ENCODE measurements at places on chromosomes 5 and 9.

DNA sequence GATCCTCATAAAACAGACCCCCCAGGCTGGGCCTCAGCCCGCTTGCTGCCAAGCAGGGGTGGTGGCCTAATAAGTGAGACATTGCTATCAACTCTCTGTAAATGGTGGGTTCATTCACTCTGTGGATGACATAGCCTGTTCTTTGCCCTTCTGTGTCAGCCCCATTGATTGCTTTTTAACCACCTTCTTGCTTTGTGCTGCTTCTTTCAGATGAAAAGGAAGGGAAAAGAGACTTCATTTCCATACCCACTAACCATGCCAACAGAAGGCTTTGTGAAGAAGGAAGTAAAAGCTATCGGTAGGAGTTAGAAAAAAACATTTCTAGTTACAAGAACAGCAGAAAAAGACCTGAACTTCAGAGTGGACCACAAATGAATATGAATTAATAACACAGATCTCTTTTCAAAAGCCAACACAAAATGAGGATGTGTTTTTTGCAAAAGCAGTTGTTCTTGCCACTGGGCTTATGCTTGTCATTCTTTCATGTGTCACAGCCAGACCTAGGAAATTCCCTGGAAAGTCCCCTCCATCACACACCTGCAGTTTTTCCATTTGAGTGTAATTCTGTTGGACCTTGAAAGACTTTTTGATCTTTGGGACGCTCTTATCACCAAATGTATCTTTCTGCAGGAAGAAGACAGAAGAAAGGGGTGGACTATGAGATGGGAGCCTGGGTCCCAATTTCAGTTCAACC is 507.7 kb downstream of the CCDC171 start:
- DNase-seq = no peak

DNA sequence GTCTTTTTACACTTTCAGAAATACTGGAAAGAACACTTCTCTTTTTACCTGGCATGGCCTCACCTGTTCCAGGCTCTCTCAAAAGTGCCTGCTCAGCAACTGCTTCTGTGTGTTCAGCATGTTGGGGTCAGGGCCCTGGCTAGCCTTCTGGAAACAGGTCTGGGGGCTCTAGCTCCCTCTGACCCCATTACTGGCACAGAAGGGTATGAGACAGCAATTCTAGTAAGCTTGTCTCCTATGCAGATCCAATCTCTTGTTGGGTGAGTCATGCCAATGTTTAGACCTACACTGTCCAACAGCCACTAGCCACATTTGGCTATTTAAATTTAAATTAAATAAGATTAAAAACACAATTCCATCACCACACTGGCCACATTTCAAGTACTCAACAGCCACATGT is 80.8 kb downstream of the MAPKAP1 start:
- peak; percentile 37 for DNase-seq

DNA sequence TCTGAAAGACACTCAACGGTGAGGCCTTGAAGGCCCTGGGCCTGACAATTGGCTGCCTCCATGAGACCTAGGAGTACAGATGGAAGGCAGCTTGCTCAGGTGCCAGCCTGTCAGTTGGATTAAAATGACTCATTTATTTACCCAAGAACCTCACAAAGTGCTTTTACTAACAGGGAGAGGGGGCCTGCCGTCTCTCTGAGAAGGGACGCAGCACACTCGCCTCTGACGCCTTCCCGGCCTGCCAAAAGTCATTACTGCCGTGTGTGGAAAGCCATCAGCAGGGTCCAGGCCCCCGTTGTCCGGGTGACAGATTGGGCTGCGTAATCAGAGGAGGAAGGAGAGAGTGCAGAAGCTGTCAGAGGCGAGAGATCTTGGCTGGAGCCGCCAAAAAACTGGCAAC is 32.4 kb downstream of the DDX31 start:
- DNase-seq = no peak

- DNase-seq = no peak
These were observed 229.1 kb downstream of the SEC61B start for GRCh38 chr9:99451112-99451606.

DNA sequence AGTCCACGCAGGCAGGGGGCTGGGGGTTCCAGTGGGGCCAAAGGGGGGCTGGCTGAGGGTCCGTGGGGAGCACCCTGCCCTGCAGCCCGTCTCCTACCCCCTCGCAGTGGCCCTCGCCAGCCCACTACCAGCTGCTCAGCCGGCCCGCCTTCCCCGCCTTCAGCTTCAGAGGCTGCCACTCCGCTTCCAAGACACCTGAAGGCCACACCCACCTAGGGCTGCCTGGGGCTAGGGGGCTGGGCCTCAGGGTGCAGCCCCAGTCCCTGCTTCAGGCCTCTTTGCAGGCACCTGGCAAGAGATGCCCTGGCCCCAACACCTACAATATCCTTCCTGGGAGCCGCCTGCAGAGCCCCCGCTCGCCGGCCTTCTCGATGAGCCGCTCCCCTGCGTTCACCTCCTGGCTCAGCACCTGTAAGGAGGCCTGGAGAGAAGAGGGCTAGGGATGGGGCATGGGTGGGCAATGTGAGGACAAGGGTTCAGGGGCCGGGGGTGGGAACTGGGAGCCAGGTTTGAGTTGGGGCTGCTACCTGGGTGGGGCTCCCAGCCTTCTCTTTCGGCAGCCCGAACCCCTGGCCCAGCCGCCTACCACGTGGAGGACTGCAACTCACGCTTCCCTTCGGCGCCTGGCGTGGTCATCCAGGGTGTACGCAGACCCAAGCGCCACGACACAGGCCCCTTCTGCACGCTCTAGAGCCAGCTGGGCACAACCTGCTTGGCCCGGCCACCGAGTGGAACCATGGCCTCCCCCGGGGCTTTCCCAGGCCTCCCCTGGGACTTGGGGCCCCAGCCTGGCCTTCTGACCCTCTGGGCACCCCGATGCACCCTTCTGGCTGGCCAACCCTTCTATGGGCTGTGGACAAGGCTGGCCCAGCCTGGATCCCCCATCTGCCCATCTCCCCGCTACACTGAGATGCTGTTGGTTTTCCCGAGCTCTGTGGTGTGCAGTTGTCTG is 1.7 kb downstream of the STPG3 start:
- DNase-seq = no peak

DNA sequence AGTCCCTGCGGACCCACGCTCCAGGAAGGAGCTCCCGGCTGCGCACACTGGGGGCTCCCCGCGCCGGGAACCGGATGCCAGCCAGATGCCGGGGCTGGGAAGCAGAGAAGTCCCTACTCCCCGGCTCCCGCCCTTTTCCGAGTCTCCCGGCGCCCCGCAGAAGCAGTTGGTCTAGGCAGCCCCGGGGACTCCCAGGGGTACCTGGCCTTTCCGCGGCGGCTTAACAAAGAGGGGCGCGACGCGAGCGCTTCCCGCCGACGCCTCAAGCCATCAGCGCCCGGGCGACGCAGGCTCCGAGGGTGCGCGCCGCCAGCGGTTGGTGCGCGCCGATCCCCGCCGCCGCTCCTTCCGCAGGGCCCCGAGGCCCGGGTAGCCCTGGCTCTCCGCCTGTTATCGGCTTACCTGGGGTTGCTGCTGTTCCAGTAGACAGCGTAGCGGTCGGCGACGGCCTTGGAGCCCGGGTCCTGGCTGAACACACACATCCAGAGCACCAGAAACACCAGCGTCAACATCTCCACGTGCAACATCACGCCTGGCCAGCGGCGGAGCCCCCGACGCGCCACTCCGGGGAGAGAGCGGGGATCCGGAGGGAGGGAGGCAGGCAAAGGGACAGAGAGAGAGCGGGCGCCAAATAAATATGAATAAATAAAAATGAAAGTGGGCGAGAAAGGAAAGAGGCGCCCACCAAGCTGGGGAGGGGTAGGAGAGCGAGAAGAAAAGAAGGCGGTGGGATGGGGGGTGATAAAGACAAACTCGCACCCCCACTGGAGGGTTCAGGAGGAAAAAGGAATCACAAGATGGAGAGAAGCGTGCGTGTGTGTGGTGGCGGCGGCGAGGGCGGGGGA is 428 bp downstream of the EFNA5 start:
- peak; percentile 28 for DNase-seq

GRCh38 chr5:150645070-150645700 is 4.7 kb downstream of the SYNPO start:
- DNase-seq = no peak

- DNase-seq = no peak
These were observed 189.5 kb downstream of the SLCO4C1 start for GRCh38 chr5:102106599-102106998.

- DNase-seq = no peak
These were observed 63.8 kb upstream of the DAPK1 start for GRCh38 chr9:87433853-87434252.

- DNase-seq = no peak
These were observed 129.2 kb upstream of the ADRA1B start for GRCh38 chr5:159786901-159787691.

DNA sequence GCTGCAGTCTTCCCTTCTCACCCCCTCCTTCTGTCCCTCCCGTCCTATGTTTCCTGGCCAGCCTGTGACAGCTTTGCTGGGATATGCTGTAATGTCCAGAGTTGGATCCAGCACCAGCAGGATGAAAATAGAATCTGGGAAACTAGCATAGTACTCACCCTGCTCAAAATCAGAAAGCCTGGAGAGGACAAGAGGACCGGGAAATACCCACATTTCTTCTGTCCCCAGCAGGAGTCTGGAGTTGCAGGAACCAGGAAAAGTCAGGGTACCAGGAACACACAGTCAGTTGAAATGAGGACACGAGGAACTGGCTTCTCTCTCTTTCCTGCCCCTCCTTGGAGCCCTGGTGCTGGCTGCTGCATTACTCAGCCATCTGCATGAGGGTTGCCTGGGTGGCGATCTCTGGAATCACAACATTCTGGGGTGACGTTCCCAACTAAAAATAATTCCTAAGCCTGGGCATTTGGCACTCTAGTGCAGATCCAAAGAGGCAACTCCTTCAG is 59.6 kb upstream of the NFIL3 start:
- no peak for DNase-seq

- DNase-seq = peak; percentile 75
These were observed 117.0 kb upstream of the GNA14 start for GRCh38 chr9:77764894-77765780.

DNA sequence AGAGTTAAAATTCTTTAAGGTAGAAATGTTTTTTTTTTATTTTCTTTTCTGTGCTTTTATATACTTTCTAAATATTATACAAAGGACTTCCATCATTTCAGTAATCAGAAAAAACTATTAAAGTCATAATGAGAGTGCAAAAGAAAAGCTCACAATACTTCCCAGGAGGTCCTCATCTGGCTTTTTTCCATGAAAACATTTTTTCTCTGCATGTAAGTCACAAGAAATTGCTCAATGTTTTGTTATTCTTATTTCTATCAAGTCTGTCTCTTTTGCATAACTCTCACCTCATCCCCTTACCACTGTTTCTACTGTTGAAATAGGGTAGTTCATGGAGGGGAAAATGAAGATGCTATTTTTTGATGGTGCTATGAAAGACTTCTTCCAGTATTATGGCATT is 375.0 kb downstream of the TMEM232 start:
- DNase-seq = no peak

- DNase-seq = no peak
These were observed 30.0 kb upstream of the PCSK1 start for GRCh38 chr5:96463091-96463490.

DNA sequence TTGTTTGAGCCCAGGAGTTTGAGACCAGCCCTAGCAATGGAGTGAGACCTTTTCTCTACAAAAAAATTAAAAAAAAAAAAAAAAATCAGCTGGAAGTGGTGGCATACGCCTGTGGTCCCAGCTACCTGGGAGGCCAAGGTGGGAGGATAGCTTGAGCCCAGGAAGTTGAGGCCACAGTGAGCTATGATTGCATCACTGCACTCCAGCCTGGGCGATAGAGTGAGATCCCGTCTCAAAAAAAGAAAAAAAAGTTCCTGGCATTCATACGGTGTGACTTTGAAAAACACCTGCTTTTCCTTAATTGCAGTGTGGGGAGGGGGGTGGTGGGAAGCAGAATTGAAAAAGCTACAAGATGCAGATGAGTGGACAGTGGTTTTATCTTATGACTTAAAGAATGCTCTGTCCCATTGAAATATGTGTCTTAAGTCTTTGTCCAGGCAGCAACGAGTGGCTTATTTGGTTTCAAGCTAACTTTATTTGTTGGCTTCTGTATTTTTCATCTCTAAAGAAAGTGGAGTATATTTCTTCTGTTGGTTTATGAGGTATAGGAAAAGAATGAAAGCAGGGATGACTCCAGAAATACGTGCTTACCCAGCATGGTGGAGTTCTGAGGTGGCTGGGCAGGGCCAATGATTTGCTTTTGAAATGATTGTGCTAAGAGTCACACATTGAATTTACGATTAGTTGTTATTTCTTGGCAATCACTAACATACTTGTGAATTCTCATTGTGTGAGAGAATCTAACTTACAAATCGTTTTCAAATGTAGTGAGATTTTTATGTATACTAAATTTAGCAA is 27.8 kb downstream of the ROPN1L start:
- DNase-seq = no peak

DNA sequence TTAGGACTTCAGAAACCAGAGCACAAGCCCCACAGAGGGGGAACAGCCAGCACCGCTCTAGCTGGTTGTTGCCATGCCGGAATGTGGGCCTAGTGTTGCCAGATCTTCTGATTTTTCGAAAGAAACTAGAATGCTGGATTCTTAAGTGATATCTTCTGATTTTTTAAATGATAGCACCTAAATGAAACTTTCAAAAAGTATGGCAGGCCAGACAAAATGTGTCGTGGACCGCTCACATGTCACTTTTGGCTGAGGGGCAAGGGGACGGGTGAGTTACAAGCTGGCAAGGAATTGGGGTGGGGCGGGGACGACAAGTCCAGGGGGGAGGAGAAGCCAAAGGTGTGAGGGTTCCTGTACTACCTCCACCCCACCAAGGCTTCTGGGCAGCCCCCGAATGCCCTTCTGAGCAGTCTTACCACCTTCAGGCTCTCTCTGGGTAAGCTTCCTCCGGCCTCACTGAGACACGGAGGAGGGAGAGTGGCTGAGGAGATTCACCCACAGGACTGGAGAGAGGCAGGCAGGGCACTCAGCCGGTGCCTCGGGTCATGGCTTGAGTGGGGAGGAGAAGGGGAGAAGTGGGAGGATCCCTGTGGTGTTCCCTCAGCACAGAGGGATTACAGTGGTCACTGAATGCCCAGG is 10.3 kb downstream of the B4GALT7 start:
- no peak for DNase-seq

DNA sequence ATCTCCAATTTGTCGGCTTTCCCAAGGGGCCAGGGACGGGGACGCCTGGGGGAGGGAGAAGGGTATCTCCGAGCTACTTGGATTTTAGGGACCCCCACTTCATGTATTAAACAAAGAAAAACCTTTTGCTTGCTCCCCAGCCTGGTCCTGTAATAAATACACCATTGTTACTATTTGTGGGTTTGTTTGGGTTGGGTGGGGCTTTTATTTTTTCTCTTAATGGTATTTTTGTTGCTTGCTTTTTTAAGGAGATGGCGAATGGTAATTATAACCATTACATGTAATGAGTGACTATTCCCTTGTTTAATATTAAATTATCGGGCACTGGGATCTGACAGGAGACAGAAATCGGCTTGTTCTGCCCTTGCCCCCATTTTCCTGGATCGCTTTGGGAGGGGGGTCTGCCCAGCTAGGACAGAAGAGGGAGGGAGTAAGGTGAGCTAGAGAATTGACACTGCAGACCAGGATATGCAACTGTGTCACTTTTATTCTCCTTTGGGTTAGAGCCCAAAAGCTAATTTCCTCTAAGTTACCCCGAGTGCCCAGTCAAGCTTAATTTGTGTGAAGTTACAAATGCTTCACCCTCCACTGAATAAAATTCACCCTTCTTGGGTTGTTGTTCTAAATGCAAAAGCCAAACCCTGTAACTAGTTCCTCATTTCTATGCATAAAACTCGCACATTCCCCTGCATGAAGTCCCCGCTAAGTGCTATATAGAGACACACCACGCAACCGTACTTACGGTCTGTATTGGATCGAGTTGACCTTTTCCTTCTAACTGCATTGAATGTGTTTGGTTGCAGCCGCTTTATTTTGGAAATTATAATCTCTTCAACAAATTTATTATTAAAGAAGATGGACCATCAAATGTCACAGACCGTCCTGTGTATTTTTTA is 1.6 kb upstream of the ZNF608 start:
- DNase-seq = peak; percentile 67

Data from lung microvascular endothelial cell (primary cell).